ENCODE measurements at places on chromosomes 3 and 15.
A peak's percentile ranks its signal among the peaks of the same experiment; 100 is the strongest.

DNA sequence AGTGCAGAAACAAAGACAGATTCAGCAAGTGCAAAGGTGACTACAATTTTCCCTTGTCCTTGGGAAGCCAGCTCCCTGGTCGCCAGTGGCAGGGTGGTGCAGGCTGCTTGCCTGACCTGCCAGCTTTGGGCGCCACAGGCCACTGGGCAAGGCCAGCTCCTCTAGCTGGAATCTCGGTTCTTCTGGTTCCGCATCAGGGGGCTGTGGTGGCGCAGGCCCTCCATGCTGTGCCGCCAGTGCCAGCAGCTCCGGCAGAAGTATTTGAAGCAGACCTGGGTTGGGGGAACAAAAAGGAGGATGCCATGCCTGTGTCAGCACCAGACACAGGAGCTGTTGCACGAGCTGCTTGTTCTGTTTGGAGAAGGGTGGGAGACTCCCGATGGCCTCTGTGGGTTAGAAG, 4.2 kb upstream of the RPS17 start:
- DNase-seq: no peak

DNA sequence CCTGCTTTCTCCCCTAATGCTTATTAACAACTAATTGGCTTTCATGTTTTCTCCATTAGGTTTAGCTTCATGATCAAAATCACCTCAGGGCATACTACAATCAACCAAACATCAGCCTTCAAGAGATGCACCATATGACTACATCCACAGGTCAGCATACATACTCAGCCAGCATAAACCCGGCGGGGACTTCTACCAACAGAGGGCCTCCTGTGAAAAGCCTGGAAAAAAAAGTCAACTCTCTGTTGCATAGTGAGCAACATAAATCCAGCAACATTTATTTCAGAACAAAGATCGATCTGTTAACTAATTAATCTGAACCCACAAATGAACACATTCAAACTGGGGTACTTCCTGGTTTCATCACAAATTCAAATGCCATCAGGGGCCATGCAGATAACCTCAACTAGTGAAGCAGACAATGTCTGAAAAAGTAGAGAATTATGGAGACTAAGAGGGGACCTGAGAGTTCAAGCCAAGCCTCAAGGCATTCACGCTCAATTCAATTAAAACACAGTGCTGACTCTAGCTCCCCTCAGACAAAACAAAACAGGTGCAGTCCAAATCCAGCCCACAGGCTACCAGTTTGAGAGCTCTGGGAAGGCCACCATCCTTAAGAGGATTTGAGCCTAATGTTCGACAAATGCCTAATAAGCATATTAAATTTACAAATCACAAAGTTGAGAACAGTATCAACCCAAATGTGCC, 124.5 kb downstream of the MAGI1 start:
- DNase-seq: no peak

- DNase-seq: peak; percentile 45
Observed at GRCh38 chr3:112111785-112112402, 21.2 kb downstream of the GCSAM start.

- DNase-seq: peak; percentile 52
Observed at GRCh38 chr15:29925227-29926082, 103.2 kb upstream of the TJP1 start.

- no peak for DNase-seq
Observed at GRCh38 chr15:64845831-64846595, 4.3 kb downstream of the PLEKHO2 start.

DNA sequence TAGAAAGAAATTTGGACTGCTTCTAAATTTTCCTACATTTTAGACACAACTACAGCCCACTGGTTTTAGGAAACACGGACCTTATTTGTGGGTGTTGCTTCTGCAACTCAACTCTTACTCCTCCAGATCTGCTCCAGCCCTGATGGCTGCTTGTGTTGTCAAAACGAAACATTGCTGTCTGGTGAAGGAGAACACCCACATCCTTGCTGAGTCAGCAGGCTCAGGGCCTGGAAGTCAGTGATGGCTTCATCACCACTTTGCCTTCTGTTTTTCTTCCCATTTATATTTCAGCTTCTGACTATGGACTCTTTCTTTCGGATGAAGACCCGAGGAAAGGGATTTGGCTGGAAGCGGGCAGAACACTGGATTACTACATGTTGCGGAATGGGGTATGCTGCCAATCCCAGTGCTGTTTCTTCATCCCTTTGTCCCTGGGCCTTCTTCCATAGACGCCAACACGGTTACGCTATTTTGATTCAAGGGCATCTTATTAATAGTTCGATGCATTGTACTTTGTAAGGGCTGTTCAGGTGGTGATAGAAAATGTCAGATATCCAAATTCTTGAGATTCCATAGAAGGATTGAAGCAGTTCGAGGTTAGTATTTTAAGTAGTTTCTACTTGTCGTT, 392.6 kb upstream of the TPM1 start:
- DNase-seq: no peak

DNA sequence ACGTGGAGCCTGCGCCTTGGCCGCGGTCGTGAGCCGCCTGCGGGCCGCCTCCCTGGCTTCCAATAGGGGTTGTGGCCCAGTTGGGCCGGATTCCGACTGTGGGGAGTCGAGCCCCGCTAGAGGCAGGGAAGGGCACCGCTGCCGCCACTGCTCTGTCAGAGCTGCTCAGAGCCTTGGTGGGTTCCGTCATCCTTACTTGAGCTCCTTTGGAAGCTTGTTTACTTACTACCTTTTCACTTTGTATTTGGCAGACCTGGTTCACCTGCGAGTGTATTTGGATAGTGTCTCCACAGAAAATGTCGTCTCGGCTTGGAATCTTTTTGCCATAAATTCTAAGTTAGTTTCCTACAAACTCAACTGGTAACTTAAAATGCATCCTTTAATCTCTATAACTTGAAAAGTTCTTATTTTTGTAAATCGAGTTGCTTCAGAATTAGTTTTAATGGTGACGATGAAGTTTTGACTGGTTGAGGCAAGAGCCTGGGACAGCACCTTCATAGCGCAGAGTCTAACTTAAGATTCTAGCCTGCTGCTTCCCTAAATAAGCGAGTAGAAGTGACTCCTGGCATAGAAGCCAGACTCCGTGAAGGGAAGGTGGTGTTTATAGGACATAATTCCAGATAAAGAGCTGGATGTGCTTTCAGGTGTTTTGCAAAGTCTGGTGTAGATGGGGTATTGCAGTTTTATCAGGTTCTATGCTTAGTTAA, 800 bp downstream of the DAG1 start:
- no peak for DNase-seq

- DNase-seq: peak; percentile 41
Observed at GRCh38 chr3:36969540-36970432, 23.1 kb downstream of the EPM2AIP1 start.

DNA sequence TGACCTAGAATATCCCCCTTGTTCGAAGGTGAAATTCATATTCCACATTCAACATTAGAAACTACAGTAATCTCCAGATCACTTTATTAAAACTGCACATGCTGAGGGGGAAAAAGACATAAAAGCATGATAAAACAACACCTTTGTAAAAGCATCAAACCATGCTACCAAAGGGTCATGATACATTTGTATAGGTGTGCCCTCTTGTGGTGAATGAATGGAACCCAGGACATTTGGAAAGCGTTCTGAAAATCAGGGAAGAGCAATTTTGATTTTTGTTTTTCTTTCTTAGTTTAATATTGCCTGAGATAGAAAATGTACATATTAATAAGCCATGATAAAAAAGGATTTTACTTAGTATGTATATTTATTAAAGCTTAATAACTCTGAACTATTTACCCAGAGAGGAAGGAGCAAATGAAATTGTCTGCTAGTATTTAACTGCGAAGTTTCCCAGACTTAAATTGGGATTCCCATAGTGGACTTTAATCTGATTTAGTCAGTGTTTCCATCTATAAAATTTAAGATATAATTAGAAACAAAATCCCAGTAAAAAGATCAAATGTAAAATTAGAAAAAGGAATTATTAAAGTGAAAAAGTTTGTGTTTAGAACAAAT, 105.8 kb upstream of the ARL6 start:
- DNase-seq: no peak

DNA sequence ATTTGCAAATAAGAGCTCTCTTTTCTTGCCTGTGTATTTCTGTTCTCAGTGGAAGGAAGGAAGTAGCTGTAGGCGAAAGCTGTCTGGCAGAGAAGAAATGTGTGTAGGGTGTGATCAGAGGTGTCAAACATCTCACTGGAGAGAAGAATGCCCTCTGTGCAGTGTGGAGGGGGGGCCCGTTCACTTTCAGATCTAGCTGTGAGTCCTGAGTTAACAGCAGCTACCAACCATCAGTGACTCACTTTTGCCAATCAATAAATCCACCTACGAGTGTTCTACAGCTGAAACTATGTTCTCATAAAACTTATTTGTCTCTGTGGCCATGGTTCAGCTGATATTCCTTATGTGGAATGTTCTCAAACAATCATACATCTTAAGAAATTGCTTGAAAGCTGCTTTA, 103.7 kb downstream of the FRMD4B start:
- peak; percentile 73 for DNase-seq

Measured in activated T-cell treated with anti-CD3 and anti-CD28 coated beads, Interleukin-2, amount 50 U/mL, for 24 hours (primary cell).